ENCODE measurements at places on chromosomes 3 and 15.

DNA sequence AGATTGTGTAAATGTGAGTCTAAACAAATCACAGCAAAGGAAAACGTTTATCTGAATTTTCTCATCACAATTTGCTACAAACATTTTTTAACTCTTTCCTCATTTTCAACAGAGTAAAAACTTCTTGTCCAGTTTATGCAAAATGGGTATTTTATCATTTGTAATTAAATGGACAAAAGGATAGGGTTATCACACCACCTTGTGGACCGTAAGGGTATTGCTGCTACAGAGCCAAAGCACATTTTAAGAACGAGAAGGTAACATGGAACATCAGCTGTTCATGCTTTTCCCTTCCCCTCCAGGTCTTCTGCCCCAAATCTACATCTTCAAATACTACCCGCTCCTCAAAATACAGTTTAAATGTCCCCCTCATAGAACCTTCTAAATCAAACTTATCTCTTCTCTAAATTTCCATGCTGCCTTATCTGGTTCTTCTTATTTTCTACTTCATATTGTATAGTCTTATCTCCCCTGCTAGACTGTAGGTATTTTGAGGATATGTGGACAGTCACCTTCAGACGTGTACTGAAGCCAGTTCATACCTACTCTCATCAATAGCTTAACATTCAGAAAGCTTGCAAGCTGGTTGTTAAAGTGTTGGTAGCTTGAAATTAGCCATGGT, 12.8 kb upstream of the SETMAR start:
- DNase-seq: no peak

- no peak for DNase-seq
These were observed 27.8 kb downstream of the GAP43 start for GRCh38 chr3:115651087-115651486.

- no peak for DNase-seq
These were observed 147.2 kb upstream of the SLC2A2 start for GRCh38 chr3:171173736-171174135.

DNA sequence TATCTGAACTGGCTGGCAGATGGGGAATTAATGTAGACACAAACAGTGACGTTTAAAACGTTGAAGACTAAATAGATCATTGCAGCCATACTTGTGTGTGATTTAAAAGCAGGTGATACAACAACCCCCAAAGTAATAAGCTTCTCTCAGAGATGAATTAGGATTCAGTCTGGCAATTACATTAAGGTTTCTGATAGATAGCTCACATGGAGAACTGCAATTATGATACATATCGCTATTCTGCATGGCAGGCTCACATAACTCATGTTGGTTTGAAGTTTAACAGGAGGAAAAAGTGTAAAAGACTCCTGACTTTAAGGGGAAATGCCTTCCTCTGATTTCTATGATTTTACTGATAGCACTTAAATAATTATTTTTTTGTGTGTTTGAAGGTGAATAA, 196.9 kb downstream of the CLSTN2 start:
- DNase-seq: no peak

- no peak for DNase-seq
These were observed 62.9 kb downstream of the SH3GL3 start for GRCh38 chr15:83510001-83510400.

- no peak for DNase-seq
These were observed 91.6 kb downstream of the NR2F2 start for GRCh38 chr15:96422125-96422524.

DNA sequence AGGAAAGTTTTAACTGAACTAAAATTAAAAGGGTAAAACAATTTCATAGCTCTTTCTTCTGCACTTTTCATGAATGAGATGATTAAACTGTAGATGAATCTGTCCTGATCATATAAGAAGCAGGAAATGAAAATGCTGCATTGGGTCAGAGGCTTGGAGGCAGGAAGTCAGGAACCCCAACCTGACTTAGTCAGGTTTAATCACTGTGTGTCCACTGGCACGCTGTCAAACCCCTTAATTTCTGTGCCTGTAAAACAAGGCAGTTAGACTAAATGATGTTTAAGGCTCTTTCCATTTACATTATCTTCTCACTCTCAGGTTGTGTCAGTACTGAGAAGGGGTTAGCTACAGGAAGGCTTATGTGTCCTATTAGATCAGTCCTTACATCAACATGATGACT, 193.3 kb upstream of the TTC14 start:
- DNase-seq: no peak

DNA sequence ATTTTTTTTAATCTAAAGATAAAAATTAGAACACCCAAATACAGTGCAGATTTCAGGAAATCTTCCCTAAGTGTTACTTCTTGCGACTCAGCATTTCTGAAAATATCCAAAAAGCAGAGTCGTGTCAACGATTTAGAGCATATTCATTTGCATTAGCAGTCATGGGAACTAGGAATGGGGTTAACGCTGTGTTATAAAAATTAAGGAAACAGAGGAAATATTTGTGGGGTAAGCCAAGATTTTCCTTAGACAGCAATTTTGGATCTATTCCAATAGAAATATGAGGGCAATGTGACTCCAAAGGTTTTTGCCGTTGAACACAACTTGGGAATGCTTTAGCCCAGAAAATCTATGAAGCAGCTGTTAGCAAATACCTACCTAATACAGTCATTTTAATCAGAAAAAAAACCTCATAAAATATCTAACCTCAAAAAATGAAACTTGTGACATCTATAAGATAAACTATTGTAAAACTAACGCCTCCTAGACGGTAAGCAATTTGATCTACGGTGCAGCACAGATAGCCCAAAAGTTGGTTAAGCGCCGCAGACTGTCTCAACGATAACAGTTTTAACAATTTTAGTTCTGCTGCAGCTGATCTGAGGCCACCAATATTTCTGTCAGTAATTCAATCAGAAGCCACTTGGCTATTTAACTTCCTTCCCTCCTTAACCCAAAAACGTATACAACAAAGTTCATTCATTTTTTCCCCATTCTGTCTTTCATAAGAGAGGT, 5.8 kb upstream of the ATP11B start:
- no peak for DNase-seq

DNA sequence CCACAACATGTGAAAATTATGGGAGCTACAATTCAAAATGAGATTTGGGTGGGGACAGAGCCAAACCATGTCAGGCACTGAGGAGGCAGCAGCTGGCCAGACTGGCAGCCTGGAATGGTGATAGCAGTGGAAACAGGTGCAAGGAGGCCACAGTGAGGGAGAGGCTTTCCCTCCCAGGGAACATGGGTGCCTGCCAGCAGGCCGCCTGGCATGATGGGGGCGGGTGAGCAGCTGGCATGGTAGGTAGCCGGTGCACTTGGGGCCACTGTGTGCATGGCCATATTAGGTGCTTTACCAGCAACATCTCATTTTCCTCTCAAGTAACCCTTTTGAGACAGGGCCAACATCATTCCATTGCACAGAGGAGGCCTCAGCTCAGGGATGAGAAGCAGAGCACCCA, 18.3 kb upstream of the MRPS22 start:
- no peak for DNase-seq

- no peak for DNase-seq
These were observed 2.2 kb downstream of the ST6GAL1 start for GRCh38 chr3:186932281-186933181.

DNA sequence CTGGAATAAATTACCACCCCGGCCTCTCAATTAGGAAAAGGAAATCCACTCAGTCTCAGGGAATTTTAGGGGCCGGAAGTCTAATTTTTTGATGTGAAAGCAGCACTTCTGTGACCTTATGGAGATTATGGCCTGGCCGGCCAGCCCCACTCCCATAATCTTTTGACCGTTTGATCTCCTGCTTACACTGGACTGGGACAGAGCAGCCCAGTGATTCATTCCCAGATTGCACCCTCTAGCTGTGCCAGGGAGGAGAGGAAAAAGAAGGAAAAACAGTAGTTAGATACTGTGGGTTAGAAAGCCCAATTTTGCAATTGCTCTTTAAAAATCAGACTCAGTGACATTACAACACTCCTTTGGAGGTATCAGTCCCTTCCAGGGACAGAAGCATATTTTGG, 32.4 kb downstream of the GJD2 start:
- no peak for DNase-seq

GRCh38 chr3:171283848-171284222, 176.4 kb downstream of the TNIK start:
- no peak for DNase-seq

- no peak for DNase-seq
These were observed 72.6 kb downstream of the SLC6A11 start for GRCh38 chr3:10888518-10889090.

DNA sequence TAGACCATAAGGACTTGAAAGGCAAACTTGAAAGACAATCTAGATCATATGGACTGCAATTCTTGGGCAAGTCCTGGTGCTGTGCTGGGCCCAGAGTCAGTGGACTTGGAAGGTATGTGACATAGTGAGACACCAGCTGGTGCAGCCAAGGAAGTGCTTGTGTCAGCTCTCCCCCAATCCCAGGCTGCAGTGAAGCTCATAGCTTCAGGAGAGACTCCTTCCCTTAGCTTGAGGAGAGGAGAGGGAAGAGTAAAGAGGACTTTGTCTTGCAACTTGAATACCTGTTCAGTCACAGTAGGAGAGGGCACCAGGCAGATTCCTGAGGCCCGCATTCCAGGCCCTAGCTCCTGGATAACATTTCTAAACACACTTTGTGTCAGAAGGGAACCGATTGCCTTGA, 127.4 kb upstream of the ZPLD1 start:
- DNase-seq: no peak

DNA sequence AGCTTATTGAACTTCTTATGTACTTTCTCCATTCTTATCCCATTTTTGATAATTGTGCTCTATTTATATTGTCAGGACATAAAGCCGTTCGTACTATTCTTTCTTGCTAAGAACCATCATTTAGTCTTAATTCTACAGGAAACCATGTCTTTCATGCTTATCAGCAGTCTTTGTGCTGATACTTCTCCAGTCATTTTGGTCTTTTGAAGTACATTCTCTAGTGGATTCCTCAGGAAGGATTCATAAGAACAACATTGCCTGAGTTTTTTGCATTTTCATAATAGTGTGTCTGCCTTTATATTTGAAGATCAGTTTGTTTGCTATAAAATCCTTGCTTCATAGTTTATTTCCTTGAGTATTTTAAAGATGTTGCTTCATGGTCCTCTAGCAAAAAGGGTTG, 126.6 kb upstream of the NEO1 start:
- no peak for DNase-seq

DNA sequence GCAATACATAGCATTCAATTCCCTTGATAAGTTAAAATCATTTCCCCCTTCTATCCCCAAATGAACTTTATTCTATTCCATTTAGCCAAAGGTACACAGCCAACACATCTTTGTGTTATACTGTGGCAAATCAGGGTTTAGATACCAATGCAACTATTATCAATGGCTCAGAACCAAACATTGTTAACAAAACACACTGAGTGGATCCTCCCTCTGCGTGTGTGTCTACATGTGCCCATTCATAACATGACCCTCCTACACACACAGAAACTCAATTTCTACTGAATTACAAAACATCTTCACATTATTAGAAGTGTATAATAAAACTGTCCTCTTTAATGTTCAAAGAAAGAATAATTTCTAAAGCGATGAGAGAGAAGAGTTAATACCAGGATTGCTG, 1.3 kb downstream of the TTBK2 start:
- no peak for DNase-seq

DNA sequence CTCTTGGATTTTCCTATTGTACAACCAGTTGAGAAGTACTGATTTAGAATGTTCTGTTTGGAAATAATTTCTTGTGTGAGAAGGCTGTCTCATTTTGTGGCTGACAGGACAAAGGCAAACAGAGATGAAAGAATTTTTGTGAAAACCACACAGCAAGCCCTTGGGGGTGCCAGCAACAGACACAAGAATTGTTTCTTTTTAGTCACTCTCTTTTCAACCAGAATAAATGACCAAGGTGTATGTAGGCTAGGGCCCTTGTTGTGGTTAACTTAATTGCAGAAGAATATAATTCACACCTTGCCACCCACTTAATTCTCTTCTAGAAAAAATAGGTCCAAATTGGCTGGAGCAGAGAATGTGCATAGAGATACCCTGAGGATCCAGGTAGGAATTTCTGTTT, 329.4 kb upstream of the TBC1D5 start:
- DNase-seq: no peak

GRCh38 chr3:12194669-12195161, 36.0 kb upstream of the TIMP4 start:
- peak; percentile 22 for DNase-seq

GRCh38 chr15:85692873-85693272, 101.9 kb downstream of the KLHL25 start:
- DNase-seq: no peak

DNA sequence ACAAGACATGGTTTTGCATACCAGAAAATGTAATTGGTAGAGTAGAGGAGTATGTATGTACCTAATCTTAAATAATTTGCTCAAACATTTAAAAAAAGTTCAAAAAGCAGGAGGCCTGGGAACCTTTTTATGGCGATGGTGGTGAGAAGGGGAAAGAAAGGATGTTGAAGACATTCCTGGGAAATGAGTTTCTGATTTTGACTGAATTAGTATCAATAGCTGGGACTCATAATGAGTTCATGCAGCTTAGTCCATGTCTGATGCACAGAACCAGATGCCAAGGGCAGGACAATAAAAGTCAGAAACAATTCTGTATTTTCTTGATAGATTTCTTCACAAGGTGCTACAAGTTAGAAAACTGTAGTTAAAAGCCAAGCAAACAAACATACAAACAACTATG, 395.3 kb downstream of the GAP43 start:
- DNase-seq: no peak

DNA sequence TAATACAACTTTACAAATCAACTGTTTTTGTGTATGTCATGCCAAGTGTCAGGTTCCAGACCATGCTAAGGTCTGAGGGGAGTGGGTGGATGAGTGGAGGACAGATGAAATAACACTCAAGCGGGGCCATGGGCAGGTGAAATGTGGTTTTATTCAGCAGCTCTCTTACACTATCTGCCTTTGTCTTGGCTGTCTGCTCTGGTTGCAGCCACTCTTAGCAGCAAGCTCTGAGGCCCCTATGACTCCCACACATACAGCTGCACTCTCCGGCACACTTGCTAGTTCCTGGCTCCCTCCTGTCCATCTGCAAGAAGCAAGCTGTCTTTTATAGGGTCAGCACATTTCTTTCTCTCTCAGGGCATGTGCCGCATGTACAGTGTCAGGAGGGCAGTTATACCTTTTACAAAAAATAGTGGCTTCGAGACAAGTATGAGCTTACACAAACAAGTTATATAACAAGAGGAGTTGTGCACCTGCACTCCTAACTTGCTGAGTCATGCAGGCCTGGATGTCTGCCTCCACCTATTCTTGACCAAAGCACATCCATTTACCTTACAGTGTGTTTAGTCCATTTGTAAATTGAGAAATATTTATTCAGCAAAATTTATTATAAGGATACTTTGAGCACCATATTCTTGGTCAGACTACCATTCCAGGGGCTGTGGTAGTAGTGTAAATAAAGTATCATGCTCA, 683.7 kb upstream of the CBLB start:
- no peak for DNase-seq

All from stimulated activated CD4-positive, alpha-beta T cell treated with anti-CD3 and anti-CD28 coated beads, Interleukin-12 subunit alpha, Interleukin-12 subunit beta, amount 100 ng/mL, for 4 hours (primary cell).